CD4-positive, alpha-beta T cell (primary cell): ENCODE measurements at places on chromosomes 5 and 9.

DNA sequence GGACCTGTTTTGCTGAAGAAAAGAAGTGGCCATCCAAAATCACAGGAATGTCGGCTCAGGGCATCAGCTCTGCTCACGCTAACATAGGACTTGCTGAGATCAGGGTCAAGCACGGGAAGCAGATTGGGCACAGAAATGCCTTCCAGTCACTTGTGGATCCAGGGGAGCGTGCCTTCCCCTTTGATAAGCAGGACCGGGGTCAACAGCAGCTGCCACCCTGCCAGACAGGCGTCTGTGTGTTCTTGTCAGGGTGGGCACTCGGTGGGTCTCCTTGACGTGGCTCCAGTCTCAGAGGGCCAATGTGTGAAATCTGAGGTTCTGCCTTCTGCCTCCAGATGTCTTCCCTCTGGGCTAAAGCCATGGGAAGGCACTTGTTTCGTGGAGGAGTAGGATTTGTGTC lies 313.7 kb upstream of the IRX4 start:
- H3K4me3 ChIP-seq = no peak overlapping the region
- no peak for DNase-seq
- no peaks in the 10 kb centered on the region for H3K27me3 ChIP-seq
- H3K36me3 ChIP-seq = no peaks in the 10 kb centered on the region
- no peaks in the 10 kb centered on the region for H3K4me1 ChIP-seq

- H3K4me1 ChIP-seq = no peaks in the 10 kb centered on the region
- no peak overlapping the region for H3K4me3 ChIP-seq
- no peaks in the 10 kb centered on the region for H3K27me3 ChIP-seq
- DNase-seq = no peak
- no peak overlapping the region for H3K27ac ChIP-seq
Measured at GRCh38 chr5:136424835-136425584, 59.7 kb upstream of the TRPC7 start.

DNA sequence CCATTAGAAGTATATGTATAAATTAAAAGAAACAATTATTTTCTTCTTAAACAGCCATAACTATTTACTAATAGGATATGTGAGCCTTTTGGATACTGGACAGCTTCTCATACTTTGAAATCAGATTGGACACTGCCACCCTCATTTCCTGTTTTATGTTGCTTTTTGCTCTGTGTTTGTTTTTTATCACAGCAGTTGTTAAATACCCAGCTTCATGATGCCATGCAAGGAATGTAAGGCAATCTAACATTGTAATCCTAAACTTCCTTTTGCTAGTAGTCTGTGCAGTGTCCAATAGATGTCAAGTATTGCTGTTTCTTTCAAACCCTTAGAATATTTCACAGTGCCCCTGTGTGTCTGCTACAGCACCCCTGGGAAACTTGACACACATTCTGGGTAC lies 56.2 kb downstream of the CNTLN start:
- H3K36me3 ChIP-seq = no peaks in the 10 kb centered on the region
- DNase-seq = no peak
- no peaks in the 10 kb centered on the region for H3K4me1 ChIP-seq
- no peaks in the 10 kb centered on the region for H3K27me3 ChIP-seq
- no peak overlapping the region for H3K27ac ChIP-seq

GRCh38 chr5:978054-978453 lies 30.5 kb upstream of the NKD2 start:
- no peak for DNase-seq
- H3K4me3 ChIP-seq = no peak overlapping the region
- H3K4me1 ChIP-seq = no peaks in the 10 kb centered on the region

GRCh38 chr5:160458806-160459800 lies 37.4 kb downstream of the PTTG1 start:
- no peaks in the 10 kb centered on the region for H3K4me1 ChIP-seq
- no peaks in the 10 kb centered on the region for H3K27me3 ChIP-seq
- H3K4me3 ChIP-seq = no peak overlapping the region
- DNase-seq = no peak
- H3K27ac ChIP-seq = no peak overlapping the region

GRCh38 chr5:74072646-74073045 lies 446.6 kb downstream of the ARHGEF28 start:
- H3K36me3 ChIP-seq = no peaks in the 10 kb centered on the region
- DNase-seq = no peak
- no peaks in the 10 kb centered on the region for H3K27me3 ChIP-seq
- H3K4me3 ChIP-seq = no peak overlapping the region
- no peak overlapping the region for H3K27ac ChIP-seq

DNA sequence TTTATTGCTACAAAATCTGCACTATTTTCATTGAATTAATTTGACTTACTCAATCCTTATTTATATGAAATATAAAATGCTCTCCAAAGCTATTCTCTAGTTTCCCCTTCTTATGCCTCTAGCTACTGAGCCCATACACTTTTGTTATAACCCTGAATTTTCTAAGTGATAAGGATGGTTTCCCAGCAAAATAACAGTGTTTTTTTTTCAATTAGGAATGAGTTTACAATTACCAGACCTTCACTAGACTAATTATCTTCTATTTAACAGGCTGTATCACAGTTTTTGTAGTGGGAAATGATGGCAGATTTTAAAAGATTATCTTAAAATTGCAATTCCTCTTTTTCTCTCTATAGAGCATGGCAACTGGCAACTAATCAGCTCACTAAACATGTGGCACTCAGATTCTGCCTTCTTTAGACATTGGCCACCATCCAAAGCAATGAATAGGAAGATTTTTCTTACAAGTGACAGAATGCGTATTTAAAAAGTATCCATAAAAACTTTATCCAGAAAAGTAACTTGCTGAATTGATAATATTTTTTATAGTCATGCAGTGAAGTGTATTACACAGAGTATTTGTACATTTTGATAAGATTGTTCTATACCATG lies 585.7 kb upstream of the ZNF608 start:
- no peak overlapping the region for H3K4me3 ChIP-seq
- no peak overlapping the region for H3K27ac ChIP-seq
- no peak for DNase-seq
- H3K27me3 ChIP-seq = no peaks in the 10 kb centered on the region
- no peaks in the 10 kb centered on the region for H3K36me3 ChIP-seq
- H3K4me1 ChIP-seq = no peaks in the 10 kb centered on the region

- H3K4me1 ChIP-seq = no peaks in the 10 kb centered on the region
- H3K27me3 ChIP-seq = no peaks in the 10 kb centered on the region
- H3K27ac ChIP-seq = no peak overlapping the region
- no peaks in the 10 kb centered on the region for H3K36me3 ChIP-seq
- no peak overlapping the region for H3K4me3 ChIP-seq
Measured at GRCh38 chr5:179369530-179369884, 24.2 kb upstream of the ADAMTS2 start.

GRCh38 chr5:140923601-140924000 lies 2.5 kb upstream of the PCDHAC1 start:
- H3K4me3 ChIP-seq = no peak overlapping the region
- H3K36me3 ChIP-seq = no peaks in the 10 kb centered on the region
- H3K27ac ChIP-seq = no peak overlapping the region
- no peak for DNase-seq
- peaks cover 28% of the 10 kb centered on the region for H3K27me3 ChIP-seq
- H3K4me1 ChIP-seq = peaks cover 20% of the 10 kb centered on the region

DNA sequence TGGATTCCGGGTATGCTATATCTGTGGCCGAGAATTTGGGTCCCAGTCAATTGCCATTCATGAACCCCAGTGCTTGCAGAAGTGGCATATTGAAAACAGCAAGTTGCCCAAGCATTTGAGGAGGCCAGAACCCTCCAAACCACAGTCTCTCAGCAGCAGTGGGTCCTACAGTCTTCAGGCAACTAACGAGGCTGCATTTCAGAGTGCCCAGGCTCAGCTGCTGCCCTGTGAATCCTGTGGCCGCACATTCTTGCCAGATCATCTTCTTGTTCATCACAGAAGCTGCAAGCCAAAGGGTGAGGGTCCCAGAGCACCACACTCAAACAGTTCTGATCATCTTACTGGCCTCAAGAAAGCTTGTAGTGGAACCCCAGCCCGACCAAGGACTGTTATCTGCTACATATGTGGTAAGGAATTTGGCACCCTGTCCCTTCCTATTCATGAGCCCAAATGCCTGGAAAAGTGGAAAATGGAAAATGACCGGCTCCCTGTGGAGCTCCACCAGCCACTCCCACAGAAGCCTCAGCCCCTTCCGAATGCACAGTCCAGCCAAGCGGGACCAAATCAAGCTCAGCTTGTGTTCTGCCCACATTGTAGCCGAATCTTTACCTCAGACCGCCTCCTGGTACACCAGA lies 23.0 kb downstream of the ZNF474 start:
- peaks cover 6% of the 10 kb centered on the region for H3K4me1 ChIP-seq
- no peak for DNase-seq
- H3K36me3 ChIP-seq = no peaks in the 10 kb centered on the region
- H3K27me3 ChIP-seq = no peaks in the 10 kb centered on the region

DNA sequence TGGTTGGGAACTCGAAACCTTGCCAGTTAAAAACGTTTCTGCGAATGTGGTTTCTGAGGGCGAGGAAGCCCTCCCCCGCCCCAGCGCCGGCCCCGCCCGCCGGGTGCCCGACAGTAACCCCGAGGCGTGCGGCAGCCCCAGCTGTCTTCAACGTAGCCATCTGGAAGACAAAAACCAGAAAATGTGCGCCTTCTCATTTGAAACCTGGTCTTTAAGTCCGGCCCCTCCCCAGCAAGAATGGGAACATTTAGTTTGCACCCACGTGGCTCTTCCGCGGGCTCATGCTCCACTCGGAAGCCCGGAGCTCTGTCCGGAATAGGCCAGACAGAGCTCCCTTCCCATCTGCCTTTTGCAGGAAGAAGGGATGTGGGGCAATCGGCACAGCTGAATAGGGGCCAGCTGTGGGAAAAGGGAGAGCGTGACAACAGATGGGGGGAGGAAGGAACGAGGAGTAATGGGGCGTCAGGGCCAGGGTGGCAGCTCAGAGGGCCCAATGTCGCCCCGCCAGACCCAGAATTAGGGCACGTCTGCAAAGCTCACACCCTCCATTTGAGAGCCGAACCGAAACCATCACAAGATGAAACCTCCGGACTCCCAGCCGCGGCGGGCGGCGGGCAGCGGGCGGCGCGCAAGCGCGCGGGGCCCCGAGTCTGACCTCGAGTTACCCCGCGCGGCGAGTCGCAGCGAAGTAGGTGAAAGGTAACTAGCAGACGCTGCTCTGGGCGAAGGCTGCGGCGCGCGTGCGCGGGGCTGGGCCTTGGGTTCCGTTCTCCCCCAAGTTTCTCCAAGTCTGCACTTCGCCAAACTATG lies 63.4 kb upstream of the ABCA1 start:
- no peaks in the 10 kb centered on the region for H3K36me3 ChIP-seq
- peak overlapping the region; percentile 93 for H3K27ac ChIP-seq
- peaks cover 38% of the 10 kb centered on the region for H3K4me1 ChIP-seq
- peak overlapping the region; percentile 72 for H3K4me3 ChIP-seq

DNA sequence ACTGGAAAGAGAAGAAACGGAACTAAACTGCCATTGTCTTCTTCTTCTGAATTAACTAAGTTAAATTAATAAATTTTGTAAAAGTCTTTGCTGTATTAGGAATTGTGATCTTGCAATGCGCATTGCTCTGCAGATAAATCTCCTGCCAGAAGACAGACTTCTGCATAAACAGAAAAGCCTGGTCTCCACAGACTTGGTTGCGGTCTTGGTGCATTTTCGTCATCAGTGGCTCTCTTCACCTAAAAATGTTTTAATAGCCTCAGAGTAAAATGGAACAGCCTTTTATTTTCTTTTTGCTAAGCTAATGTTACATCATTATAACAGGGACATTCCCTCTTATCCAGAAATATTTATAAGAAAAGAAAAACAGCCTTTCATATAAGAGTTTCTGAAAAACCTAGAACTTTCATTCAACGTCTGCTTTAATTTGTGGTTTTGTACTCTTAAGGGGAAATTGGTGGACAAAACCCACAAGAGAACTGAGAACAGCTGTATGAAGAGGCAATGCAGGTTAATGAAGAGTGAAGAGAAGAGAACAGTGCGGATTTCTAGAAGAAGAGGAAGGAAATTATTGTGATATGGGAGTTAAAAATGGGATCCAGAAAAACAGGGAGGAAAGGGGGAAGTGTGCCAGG lies 10.1 kb downstream of the IFNA5 start:
- H3K36me3 ChIP-seq = no peaks in the 10 kb centered on the region
- no peak for DNase-seq
- H3K4me1 ChIP-seq = no peaks in the 10 kb centered on the region

DNA sequence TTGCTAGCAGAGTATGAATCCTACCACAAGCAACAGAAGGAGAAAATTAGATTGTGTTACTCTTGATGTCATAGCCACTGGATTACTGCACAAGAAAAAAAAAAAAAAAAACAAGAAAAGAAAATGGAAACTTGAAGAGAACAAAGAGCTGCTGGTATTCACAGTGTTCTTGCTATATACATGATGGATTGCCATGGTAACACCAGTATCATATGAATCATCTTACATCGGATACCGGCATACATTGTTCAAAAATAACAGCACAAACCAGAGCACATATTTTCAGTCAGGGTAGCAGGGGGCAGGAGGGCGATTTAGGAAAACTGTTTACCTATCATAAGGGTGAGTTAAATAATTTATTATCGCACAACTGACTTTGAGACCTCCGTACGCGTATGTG lies 472.9 kb downstream of the PDE4D start:
- H3K27ac ChIP-seq = no peak overlapping the region
- H3K27me3 ChIP-seq = no peaks in the 10 kb centered on the region
- no peak overlapping the region for H3K4me3 ChIP-seq
- H3K36me3 ChIP-seq = no peaks in the 10 kb centered on the region

DNA sequence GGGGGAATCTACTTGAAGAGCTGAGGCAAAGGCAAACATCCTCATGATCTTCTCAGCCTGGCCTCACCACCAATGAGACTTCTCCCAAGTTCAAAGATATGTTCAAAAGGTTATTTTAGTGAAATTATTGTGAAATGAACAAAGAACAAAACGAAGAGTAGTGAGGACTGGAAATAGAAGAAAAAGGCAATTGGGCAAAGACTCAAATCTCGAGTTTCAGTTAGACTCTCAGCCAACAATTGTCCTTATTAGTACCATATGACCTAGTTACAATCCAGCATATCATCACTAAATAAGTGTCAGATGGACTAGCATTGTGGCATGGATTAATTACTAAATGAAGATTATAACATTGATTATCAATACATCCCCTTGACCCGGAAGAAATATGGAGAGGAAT lies 9.0 kb downstream of the ZNF474 start:
- peaks cover 7% of the 10 kb centered on the region for H3K4me1 ChIP-seq
- no peak for DNase-seq
- H3K36me3 ChIP-seq = no peaks in the 10 kb centered on the region
- no peaks in the 10 kb centered on the region for H3K27me3 ChIP-seq
- H3K27ac ChIP-seq = no peak overlapping the region
- no peak overlapping the region for H3K4me3 ChIP-seq

DNA sequence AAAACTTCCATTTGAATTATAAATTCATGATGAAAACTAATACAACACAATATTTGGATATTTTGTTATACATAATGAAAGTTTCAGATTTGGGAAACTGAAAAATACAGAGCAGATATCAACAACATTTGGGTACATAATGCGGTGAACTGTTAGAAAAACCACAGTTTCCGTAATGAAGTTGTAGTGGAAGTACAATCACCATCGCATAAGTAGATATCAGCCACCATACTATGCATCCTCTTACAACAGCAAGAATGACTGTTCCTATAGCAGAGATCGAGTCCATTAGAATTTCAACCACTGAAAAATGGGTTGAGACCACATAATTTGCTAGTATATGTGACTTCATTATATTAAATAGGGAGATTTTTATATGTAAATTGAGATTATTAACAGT lies 770.2 kb upstream of the DMAC1 start:
- no peaks in the 10 kb centered on the region for H3K27me3 ChIP-seq
- no peak overlapping the region for H3K27ac ChIP-seq
- H3K4me3 ChIP-seq = no peak overlapping the region

- H3K4me1 ChIP-seq = peaks cover 28% of the 10 kb centered on the region
Measured at GRCh38 chr9:122816163-122816867, 12.1 kb downstream of the PDCL start.
